NCI-H2029 treated with DMSO at 0.1 percent for 48 hours (cell line): ENCODE measurements at places on chromosomes 13 and 19.

GRCh38 chr19:11697284-11697855 lies 41.4 kb downstream of the ZNF823 start:
- DNase-seq, result no peak

DNA sequence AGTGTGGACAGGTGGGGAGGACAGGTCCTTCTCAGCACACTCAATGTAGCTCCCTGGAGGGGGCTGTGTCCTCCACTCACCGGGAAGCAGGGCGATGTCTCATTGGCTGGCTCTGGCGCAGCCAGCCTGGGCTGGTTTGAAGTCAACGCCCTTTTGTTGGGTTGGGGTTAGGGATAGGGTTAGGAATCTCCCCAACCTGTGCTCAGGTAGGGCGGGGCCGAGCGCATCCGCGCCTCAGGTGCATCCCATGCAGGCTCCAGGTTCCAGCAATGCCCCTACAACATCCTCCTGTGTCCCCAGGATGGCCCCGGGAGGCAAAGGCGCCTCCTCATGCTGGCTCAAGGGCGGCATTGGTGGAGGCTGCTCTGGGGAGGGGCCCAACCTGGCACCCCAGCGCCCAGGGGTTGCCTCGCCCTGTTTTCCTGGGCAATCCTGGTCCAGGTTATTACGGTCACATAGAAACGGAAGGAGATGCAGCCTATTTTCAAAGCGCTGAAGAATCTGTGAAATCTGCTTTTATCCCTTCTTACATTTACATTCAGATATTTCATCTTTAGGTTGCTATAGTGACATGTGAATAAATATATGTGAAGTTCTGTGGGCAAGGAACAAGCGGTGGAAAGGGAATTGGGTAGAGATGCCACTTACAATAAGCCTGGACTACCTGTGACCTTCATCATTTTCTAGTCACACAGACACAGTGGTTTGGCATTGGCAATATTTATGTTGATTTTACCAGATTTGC lies 74.3 kb downstream of the TM9SF2 start:
- no peak for DNase-seq

GRCh38 chr19:12000152-12000981 lies 35.1 kb downstream of the ZNF433 start:
- DNase-seq, result no peak

DNA sequence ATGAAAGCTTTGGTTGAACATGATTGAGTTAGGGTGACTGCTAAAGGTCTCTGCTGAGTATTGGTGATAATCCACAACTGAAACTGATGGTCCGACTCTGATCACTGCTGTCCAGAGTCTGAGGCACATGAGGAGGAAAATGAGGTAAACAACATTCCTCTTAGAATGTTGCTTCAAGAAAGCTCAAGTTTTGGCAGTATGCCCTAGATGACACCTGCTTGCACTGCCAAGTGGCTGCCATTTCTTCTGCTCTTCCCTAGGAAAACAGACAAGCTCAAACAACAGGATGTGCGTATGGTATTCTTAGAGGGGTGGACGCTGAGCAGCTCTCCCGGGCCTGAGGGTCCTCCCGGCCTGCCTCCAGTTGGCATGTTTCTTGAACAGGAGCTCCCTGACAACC lies 15.2 kb upstream of the MTIF3 start:
- DNase-seq, result no peak

DNA sequence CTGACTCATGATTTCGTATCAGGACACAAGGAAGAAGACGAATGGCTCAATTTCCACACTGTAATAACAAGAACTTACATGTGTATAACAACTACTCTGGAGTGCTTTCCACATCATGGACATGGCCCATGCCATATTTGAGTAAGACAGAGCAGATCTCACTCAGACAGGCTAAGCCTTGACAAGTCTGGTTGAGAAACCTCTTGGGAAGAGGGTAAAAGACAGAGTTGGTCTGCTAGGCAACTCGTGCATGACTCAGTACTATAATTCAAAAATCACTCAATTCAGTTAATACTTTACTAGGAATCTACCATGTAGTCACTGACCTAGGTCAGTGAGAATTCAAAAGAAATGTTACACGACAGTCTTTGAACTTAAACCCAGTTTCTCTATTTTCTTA lies 5.7 kb upstream of the THSD1 start:
- DNase-seq, result no peak

DNA sequence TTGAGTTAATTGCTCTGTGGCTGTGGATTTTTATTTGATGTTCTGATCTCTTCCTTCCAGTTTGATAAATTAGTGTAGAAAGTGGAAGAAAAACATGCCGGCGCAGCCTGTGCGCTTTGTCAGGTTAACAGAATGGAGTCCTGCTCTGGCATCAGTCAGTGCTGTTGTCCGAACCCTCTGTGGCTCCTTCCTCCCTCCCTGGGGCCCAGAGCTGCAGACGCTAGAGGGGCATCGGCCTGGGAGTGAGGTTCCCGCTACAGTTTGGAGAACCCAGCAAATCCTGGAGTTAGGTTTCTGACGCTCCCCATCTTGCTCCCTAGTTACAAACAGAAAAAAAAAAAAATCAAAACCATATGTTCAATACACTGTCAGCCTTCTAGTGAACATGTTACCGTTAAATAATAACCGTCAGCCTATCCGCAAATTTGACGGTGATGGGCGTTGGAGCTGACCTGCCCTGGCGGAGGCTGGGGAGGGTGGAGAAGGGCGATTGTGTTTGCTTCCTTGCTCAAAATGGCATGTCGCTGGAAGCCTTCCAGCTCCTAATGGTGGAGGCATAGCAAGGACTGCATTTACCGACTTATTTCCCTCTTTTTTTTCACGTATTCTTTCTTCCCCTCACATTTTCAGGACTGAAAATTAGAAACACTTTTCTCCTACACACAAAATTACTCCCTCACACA lies 13.6 kb downstream of the MBNL2 start:
- DNase-seq, result no peak

- DNase-seq, result no peak
Observed at GRCh38 chr19:53908935-53909415, at the start of gene CACNG7. Gene CACNG7 (plus strand): TSS chr19:53909278. CDS start chr19:53912832, 3,554 bp downstream.

GRCh38 chr19:28428663-28429348 lies 784.1 kb downstream of the UQCRFS1 start:
- no peak for DNase-seq

GRCh38 chr13:44117816-44118215 lies 238.1 kb downstream of the LACC1 start:
- DNase-seq, result no peak

DNA sequence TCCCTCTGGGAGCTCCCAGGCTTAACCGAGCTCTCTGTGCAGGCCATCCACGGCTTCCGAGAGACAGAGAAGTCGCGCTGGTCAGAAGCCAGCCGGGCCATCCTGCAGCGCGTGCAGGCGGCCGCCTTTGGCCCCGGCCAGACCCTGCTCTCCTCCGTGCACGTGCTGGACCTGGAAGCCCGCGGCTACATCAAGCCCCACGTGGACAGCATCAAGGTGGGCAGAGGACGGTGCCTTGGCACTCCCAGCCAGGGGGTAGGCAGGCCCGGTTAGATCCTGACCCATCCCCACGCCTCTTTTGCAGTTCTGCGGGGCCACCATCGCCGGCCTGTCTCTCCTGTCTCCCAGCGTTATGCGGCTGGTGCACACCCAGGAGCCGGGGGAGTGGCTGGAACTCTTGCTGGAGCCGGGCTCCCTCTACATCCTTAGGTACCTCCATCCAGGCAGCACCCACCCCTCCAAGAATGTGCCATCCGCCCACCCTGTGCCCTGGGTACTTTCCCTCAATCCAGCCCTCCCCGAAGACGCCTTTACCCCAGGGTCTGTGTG lies 1.5 kb downstream of the PSPN start:
- no peak for DNase-seq

DNA sequence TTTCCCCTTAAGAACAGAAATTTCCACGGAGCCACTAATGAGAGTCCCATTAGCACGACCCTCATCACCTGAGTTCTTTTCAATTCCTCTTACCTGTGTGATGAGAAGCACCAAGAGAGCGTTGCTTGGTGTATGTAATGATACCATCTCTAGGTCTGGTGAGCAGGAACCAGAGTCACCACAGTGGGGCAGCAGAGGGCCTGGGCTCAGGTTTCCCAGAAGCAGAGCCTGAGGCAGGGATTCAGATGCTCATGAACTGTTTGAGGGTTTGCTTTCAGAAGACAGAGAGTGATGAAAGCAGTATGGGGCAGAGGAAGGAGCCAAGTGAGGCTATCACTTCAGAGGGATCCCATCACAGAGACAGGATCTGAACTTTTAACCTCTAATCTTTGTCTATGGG lies 3.1 kb upstream of the PTPRH start:
- no peak for DNase-seq

DNA sequence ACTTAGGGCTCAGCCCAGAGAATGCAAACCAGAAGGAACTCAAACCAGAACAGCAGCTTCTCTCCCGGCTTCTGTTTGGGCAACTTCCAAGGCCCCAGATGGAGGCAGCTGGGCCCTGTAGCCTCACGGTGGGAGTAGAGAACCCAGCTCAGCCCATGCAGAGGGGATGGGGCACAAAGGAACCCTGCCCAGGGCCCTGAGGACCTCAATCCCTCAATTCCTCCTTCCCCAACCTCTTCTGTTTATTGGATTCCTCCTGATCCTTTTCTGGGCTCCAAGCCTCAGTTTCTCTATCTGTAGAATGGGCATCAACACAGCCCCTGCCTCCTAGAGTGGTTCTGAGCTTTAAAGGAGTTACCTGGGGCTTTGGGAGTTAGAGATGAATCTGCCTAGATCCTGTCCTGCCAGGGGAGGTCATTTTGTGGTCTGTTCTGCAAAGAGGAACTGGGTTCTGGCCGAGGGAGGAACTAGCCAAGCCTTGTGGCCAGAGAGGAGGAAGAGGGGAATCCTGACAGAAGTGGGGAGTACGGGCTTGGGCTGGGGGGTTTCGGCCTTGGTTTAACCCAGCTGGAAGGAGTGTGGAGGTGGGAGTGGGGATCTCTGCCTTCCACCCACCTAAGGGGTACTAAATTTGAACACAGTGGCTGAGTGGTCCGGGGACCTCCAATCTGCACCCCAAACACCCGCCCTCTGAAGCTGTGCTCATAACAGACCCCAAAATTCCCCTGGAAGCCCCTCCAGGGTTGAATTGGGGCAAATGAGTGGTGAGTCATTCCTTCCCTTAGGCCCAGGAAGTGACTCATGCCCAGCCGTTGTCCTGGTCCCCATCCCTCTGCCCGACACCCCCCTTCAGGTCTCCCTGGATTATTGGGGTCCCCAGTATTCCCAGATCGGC lies 2.7 kb downstream of the ADGRE5 start:
- DNase-seq, result no peak

GRCh38 chr19:43624933-43625332 lies 5.5 kb upstream of the ZNF428 start:
- no peak for DNase-seq

DNA sequence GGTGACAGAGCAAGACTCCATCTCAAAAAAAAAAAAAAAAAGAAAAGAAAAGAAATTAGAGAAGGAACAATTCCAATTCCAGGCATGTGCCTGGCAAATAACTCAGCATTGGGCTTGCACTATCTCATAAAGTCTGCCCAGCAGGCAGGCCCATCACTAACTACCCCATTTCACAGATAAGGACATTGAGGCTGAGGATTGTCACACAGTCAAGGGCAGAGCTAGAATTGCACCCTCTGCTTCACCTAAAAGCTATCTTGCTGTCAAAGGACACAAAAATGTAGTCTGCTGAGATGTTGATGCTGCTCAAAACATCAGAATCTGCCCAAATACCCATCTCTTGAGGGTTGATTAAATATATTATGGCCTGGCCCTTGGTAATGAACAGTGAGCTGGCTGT lies 20.7 kb upstream of the COLGALT1 start:
- DNase-seq, result no peak

DNA sequence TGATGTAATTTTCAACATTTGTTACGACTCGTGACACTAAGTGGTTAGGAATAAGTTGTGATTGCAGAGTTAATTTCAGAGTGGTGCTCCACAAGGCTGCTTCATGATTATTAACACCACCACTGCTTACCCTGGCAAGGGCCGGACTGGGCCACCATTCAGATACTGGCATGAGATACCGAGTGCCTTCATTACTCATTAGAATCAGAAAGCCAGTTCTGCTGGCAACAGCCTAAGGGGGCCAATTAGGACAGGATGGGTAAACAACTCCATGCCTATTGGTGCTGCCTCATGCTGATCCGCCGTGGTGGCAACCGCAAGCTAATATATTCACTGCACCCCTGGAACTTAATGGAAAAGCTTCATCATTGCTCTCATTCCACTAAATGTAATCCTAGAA lies 575.1 kb downstream of the EFNB2 start:
- DNase-seq, result no peak

- no peak for DNase-seq
Observed at GRCh38 chr19:11979527-11979926, 14.7 kb downstream of the ZNF763 start.

- DNase-seq, result no peak
Observed at GRCh38 chr13:37889820-37890219, 20.2 kb upstream of the TRPC4 start.

- no peak for DNase-seq
Observed at GRCh38 chr13:27921961-27922882, 2.4 kb downstream of the PDX1 start.

GRCh38 chr19:55209693-55210472 lies 582 bp upstream of the PTPRH start:
- peak; percentile 52 for DNase-seq

DNA sequence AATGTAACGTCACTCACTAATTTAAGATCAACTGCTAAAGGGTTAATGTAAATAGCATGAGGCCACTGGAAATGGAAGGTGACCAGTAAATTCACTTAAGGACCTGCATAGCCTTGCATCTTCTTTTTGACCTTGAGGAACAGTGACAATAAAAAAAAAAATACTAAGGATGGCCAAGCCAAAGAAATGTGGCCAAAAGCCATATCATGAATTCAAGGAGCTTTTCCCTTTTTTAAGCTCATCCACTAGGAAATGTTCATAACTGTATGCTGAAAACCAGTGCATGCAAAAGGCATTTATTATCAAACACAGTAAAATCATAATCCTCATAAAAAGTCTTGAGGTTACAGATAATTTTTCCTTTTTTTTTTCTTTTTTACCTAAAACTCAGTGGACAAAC lies 77.5 kb downstream of the LHFPL6 start:
- DNase-seq, result no peak

GRCh38 chr13:109840201-109840892 lies 54.0 kb upstream of the IRS2 start:
- no peak for DNase-seq

DNA sequence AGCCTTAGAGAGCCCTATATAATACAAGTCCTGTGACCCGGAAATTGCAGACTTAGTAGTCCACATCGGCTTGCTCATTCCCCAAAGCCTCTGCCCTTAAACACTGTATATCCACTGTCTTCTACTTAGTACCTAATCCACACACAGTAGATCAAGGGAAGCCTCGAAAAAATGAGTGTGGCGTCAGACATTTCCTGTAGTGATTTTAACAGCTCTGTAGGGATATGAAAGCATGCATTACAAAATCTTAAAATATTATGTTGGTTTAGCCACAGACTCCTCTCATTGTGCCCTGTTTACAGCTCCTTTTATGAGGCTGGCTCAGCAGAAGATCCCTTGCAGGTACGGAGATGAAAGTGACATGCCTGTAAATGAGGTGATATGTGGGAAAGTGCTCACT lies 416.3 kb downstream of the LIG4 start:
- peak; percentile 8 for DNase-seq

- no peak for DNase-seq
Observed at GRCh38 chr13:36108342-36108741, 22.8 kb downstream of the DCLK1 start.

GRCh38 chr19:2237051-2237868 lies 636 bp downstream of the SF3A2 start:
- DNase-seq, result no peak

- DNase-seq, result no peak
Observed at GRCh38 chr13:99366075-99366987, 59.1 kb upstream of the GPR183 start.
